ENCODE measurements at places on chromosomes 13 and 19.

DNA sequence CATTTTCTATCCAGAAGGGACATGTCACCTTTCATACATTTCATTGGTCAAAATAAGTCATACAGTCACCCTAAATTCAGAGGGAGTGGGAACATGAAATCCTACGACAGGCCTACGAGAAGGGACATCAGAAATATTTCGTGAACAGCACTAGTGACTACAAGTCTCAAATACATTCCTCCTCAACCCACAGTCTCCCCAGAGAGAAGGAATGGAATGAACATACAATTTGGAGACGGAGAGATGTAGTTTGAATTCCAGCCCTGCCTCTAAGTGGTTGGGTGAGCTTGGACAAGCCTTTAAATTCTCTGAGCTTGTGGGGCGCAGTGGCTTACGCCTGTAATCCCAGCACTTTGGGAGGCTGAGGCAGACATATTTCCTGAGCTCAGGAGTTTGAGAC, 9.9 kb downstream of the SERTM1 start:
- DNase-seq: no peak

- DNase-seq: no peak
Measured at GRCh38 chr19:3774621-3775373, 2.8 kb upstream of the RAX2 start.

DNA sequence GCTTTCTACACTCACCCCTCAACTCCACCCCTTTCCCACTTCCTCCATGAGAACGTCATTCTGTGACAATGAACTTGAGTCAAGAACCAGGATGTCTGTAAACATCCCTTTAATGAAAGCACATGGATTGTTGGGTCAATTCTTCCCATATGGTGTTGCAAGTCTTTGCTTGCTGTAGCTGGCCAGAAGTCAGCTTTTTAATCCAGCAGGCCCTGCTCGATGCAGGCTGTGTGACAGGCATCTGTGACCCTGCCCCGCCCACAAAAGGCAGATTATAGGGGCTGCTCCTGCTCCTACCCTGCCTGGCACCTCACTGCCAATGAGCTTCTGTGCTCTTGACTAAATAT, 78.0 kb downstream of the STARD13 start:
- no peak for DNase-seq

DNA sequence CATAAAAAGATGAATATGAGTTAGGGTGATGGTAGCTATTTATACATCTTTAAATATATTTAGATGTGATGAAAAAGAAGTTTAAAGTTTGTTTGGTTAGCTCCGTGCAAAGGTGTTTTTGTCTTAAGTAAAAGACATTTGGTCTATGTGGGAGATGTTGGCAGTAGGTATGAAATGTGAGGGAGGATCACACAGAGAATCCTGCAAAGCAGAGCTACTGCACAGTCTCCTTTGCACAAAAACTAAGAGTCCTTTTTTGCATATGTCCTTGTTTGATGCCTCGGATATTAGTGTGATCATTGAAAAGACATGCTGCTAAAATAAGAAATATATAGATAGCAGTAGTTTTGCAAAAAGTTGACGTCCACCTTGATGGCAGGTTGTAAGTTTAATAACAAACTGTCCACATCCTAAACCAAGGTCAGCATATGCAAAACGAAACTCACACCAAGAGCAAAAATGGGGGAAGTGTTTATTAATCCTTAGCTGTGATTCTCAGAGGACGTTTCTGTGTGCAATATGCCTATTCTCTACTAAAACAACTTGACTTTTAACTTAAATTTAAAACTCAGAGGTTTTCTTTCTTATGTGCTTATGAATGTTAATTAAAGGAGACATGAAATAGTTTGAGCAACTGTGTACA, 870.1 kb downstream of the PCDH9 start:
- DNase-seq: no peak

DNA sequence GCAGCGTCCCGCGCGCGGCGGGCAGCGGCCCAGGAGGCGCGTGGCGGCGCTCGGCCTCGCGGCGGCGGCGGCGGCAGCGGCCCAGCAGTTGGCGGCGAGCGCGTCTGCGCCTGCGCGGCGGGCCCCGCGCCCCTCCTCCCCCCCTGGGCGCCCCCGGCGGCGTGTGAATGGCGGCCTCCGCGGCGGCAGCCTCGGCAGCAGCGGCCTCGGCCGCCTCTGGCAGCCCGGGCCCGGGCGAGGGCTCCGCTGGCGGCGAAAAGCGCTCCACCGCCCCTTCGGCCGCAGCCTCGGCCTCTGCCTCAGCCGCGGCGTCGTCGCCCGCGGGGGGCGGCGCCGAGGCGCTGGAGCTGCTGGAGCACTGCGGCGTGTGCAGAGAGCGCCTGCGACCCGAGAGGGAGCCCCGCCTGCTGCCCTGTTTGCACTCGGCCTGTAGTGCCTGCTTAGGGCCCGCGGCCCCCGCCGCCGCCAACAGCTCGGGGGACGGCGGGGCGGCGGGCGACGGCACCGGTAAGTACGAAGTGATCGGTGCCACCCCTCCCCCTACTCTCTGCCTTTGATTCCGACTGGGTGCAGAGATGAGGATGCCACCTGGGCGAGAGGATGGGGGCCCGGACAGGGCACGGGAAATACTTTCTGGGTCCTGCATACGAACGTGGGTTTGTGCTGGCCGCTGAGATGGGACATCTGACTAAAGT, 874 bp downstream of the TRIM28 start:
- no peak for DNase-seq

DNA sequence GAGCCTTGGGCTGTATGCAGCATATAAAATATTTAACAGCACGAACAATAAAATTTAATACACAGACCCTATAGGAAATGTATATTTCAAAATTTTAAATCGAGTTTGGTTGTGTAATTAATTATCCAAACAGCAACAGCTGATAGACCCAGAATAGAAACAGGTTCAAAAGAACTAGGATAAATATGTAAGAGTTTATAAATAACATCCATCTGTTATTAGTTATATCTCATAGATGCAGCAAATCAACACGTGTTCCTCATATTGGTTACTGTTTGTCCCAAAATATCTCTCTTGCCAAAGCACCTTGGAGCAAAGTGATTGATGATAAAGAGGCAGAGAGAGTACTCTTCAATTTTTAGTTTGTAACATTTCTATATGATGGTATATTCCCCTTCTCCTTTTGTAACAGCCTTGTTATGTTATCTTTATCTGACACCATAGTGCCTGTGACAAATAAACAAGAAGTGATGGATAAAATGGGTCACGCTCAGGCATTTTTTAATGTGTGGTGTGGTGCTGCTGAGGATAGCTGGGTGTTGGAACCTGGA, 260.6 kb upstream of the NBEA start:
- no peak for DNase-seq

- DNase-seq: no peak
Measured at GRCh38 chr13:45113233-45114224, 6.8 kb upstream of the GTF2F2 start.

DNA sequence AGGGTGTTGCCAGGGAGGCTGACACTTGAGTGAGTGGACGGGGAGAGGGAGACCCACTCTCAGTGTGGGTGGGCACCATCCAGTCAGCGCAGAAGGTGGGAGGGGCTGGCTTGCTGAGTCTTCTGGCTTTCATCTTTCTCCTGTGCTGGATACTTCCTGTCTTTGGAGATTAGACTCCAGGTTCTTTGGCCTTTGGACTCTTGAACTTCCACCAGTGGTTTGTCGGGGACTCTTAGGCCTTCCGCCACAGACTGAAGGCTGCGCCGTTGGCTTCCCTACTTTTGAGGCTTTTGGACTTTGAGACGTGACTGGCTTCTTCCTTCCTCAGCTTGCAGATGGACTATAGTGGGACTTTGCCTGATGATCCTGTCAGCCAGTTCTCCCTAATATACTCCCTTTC, 4.3 kb upstream of the LENG8 start:
- DNase-seq: no peak

GRCh38 chr19:18659281-18660050, 22.6 kb downstream of the KLHL26 start:
- no peak for DNase-seq

- DNase-seq: no peak
Measured at GRCh38 chr19:33186431-33187182, 7.5 kb upstream of the LRP3 start.

GRCh38 chr19:52722062-52723003, 12.5 kb downstream of the ZNF611 start:
- no peak for DNase-seq

- no peak for DNase-seq
Measured at GRCh38 chr13:112955956-112956355, 13.1 kb upstream of the MCF2L start.

DNA sequence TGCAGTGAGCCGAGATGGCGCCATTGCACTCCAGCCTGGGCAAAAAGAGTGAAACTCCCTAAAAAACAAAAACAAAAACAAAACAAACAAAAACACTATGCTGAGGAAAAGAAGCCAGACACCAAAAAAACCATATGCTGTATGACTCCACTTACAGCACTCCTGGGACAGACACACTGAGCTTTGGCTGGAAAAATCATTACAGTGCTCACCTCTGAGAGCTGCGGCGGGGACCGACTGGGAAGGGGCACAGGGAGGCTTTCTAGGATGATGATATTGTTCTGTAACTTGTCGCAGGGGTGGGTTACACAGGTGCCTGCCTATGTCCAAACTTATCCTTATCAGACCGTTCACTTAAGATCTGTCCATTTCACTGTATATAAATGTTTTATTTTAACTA, 7.8 kb downstream of the PNMA8A start:
- no peak for DNase-seq

DNA sequence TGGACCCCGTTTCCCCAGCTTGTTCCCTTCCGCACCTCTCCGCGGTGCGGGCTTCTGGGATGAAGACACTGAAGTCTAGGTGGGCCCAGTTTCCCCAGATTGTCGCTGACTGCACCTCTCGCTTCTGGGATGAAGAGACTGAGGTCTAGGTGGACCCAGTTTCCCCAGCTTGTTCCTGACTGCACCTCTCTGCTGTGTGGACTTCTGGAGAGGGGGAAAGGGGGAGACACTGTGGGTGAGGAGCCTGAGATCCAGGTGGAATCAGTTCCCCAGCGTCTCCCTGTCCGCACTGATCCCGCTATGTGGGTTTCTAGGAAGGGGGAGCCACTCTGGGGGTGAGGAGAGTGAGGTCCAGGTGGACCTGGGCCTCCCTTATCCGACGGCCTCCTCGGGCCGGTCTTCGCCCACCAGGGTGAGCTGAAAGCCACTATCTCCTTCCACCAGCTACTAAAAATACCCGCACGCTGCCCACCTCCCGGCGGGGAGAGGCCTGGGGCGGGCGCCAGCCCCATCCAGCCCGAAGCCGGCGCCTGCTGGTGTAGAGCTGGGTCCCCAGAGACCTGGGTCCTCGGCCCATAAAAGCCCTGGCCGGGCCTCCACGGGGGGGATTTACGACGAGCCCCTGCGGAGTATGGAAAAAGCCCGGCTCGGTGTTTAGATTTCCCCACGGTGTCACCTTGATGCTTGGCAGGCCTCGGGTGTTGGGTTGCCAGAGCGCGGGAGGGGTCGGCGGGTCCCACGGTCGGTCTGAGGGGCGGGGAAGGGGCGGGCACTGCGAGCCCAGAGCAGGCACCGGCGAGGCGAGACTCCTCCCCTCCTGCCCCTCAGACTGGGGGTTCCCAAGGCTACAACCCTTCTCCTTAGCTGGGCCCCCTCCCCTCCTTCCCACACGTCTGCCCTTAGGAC, 10.6 kb downstream of the FUT6 start:
- DNase-seq: no peak

DNA sequence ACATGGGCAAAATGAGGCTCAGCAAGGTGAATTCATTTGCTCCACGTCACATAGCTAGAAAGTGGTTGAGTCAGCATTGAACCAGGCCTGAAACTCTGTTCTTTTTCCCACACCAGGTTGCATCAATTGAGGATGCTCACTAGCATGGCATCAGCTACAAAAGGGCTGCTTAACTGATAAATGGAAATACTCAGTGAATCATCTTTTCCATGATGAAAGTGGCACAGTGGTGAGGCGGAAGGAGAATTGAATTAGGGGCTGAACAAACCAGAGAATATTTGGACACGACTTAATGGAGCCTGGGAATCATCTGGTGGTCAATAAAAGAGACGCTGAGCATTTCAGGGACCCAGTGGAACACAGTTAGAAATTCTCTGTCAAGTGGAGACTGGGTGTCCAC, 320.1 kb upstream of the MAB21L1 start:
- DNase-seq: no peak

DNA sequence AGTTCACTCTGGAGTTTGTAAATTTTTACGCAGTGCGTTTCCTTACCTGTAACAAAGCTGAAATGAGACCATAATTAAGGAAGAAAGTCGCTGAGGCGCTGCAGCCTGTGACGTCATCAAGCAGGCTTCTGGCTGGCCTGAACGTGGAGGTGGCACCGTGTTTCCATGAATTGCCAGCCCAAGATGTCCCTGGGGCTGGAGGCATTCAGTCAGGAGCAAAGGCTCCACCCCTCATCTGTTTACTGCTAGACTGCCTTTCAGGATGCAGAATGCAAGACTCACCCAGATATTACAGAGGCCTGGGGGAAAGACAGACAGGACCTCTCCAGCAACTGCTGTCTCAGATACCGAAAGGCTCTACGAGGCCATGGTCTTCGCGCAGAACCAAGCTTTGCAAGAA, 424.6 kb downstream of the TSHZ3 start:
- DNase-seq: no peak

DNA sequence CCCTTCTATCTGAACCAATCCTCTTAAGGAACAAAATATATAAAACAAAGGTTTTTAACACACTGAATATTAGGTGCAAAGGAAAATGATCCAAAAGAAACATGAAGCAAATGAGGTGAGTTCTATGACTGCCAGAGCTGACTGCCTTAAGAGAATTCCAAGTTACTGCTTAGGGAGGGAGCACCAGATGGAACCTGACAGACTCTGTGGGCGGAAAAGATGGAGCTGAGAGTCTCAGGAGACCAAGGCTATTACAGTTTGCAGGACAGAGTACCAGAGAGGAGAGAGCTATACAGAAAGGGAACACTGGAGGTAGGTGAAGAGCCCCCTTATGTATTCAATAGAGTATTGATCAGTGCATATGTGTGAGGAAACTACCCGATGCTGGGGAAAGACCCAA, 87.2 kb downstream of the B3GLCT start:
- no peak for DNase-seq

GRCh38 chr13:76735641-76736040, 150.6 kb downstream of the KCTD12 start:
- no peak for DNase-seq

- DNase-seq: no peak
Measured at GRCh38 chr13:101784313-101784712, 331.8 kb downstream of the ITGBL1 start.

DNA sequence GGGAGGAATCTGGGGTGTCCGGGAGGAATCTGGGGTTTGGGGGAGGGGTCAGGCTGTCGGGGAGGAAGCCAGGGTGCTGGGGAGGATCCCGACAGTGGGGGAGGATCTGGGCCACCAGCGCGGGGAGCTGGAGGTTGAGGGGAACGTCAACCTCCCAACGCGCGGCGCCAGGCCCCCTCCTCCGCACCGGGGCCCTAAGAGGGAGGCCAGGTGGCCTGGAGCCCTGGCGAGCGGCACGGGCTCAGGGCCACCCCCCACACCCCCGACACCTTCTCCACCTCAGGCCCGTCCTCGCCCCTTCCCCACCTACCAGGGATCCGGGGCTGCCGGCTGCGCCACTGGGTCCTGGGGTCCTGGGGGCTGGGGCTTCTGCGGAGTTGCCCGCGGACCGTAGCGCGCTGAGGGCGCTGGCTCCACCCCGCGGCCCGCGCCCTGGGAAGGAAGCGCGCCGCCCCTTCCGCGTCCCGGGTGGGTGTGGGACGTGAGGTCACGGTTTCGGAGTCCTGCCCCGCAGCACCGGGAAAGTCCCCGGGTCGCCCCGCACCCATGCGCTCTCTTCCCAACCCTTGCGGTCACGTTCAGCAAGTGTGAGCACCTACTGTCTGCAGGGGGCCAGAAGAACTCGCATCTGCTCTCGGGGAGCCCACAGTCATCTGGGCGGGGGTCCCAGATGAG, at the start of gene TICAM1:
TICAM1 (minus strand) TSS at position 409 of the 675 bp plus-strand sequence. CDS start 13,335 bp downstream, outside the sequence.
- DNase-seq: no peak

- no peak for DNase-seq
Measured at GRCh38 chr19:38763795-38764220, 9.5 kb downstream of the LGALS7 start.

All from SHP77 treated with DMSO at 0.1 percent for 48 hours (cell line).